ENCODE measurements at places on chromosomes 2 and 18. TPM values are rescaled to one million over a fixed set of nuclear protein-coding genes. Genes with fewer than 3 reads are reported as not detected.

DNA sequence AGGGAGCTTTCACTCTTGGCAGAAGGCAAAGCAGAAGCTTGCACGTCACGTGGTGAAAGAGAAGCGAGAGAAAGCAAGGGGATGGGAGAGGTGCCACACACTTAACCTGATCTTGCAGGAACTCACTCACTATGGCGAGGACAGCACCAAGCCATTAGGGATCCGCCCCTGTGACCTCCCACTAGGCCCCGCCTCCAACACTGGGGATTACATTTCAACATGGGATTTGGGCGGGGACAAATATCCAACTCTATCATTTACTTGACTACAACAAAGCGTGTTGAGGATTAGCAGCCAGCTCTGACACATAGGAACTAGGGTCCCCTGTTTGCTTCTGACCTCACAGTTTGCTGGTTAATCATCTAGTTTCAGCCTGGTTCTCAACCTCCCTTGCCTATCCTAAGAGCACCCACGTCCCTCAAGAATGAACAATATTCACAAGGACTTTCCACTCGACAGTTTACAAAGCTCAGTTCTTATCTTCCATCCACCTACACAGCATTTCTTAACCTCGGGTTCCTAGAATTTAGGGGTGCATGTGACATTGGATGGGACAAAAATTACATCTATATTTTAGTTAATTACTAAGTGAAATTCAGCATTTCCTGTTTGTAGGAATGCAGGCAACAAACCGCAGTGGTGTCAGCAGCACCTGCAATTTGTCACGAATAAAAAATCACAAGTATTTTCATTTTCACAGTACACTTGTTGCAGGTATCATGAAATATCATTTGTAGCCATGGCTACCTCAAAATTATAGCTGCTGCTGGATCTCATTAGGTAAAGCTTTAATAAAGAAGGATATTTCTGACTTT lies 36.0 kb downstream of the LBH start:
- no peak for DNase-seq

CD28 gene
- 0.10 TPM for polyA plus RNA-seq

DNA sequence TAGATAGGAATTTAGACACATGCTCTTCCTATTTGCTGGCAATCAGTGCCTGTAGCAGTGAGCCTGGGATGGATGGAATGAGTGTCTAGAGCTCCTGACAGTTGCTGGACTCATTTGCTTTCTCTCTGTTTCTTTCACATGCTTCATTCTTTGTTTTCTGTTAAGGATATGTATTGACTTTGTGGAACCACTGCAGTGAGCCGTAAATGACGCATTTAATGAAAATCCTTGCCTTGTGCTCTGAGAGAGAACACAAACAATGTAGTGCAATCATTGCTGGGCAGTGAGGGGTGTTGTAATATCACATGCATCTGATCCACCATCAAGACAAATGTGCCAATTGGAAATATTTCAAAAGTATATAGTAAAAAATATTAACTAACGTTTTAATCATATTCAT lies 25.2 kb upstream of the CDH20 start:
- no peak for DNase-seq

ABCG8 gene
- 0.04 TPM for polyA plus RNA-seq

GRCh38 chr2:162484551-162484950 lies 140.6 kb downstream of the GCA start:
- DNase-seq, result no peak

GRCh38 chr18:76621782-76622495 lies 126.9 kb upstream of the ZNF516 start:
- DNase-seq, result peak; percentile 72

DNA sequence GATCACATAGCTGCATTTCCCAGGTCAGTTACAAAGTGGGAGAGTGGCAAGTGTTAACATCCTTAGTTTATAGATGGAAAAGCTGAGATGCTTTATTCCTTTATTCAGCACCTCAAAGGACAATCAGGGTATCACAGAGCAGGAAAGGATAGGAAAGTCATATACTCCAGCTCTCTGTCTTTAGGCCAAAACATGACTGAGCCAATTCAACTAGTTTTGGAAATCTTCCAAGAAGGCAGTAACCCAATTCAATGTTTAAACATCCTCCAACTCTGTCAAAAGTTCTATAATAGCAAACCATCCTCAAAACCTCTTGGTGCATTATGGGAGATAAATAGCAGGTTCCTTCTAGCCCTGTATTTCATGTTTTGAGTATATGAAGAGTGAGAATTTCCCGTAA lies 25.2 kb downstream of the CASP8 start:
- no peak for DNase-seq

M1AP gene
- 0.13 TPM for polyA plus RNA-seq

SPC25 gene
- 11.8 TPM for polyA plus RNA-seq

DNA sequence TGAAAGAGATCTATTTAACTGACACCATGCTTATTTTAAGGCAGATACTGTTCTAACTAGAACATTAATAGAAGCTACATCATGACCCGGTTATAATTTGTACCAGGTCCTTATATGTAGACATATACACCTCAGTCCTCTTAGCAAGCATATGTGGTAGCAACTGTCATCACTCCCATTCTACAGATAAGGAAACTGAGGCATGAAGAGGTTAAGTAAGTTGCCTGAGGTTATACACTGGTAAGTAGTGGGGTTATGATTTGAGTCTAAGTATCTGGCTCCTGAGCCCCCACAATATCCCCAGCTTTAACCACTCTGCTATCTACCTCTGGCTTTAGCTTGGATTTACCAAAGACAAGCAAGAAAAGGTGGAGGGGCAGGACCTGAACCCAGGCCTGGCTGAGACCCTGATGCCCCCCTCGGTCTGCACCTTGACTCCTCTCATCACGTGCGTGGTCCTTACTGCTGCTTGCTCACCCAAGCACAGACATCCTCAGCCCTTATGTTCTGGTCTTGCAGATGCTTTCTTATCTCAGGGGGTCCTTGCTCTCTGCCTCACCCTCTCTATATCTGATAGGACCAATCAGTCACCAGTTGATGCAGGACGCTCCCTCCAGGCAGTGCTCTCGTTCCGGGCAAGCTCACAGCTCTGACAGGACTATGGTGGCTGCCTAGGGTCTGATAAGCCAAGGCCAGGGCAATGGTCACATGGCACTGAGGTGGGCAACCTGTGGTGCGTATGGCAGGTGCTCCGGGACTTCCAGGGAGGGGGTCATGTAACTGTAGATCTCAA lies 4.0 kb downstream of the DYSF start:
- no peak for DNase-seq

INHA gene
- 0.36 TPM for polyA plus RNA-seq

GRCh38 chr18:3207565-3207964 lies 12.2 kb downstream of the MYOM1 start:
- DNase-seq, result peak; percentile 62

DNA sequence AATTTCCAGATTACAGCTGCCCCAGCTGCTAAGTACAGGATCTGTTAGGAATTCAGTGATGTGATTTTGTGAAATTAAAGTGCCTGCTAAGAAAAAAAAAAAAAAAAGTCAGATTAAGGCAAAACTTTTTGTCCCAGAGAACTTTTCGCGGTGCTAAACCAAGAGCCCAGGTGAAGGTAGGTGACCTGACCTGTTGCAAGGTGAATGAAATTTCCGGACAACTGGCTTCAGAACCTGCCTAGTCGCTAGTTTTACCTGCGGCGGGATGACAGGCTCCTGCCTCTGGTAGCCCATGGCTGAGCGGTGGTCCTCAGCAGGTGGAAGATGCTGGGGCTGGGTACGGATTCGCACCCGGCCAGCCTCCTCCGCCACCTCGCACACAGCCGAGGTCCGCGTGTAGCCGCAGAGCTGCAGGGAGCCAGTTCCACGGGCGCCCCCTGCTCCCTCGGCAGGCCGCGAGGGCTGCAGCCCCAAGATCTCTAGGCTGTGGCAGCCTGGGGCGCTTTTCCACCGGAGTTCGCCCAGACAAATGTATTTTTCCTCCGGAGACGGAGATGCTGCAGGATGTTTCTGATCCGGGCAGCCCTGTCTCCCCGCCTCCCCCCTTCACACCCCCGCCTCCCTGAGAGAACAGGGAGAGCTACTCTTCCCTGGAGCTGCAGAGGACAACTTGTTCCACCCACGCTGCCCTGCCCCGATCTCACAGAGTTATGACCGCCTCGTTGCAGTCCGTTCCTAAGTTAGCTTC lies at the start of gene SLC38A11:
SLC38A11 (minus strand) TSS at position 572 of the 748 bp plus-strand sequence; CDS start at position 294, 278 bp downstream.
- peak; percentile 67 for DNase-seq

- peak; percentile 84 for DNase-seq
These were observed 9.8 kb downstream of the TUBB6 start for GRCh38 chr18:12317664-12318333.

GRCh38 chr2:74548900-74549826 lies 4.6 kb downstream of the LOXL3 start:
- DNase-seq, result peak; percentile 90

CYTIP gene
- polyA plus RNA-seq, result not detected

CTIF gene
- 19.6 TPM for polyA plus RNA-seq

UGT1A8 gene
- not detected for polyA plus RNA-seq

DNA sequence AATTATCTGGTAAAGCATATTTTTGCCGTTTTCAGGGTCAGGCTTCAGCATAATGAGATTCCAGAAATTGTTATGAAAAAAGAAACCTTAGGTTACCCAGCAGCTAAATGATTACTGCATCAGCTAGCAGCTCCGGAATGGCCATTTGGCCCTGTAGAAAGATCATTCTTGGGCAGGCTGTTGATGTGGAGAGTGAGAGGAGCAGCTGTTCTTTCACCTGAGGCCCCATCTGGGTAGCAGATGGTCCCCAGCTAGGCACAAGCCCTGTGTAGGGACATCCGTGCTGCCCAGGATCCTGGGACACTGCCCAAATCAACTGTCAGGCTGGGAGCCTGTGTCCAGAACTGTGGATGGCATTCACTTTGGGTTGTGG lies 61.8 kb downstream of the NEDD4L start:
- no peak for DNase-seq

MEIS1 gene
- polyA plus RNA-seq, result 44.4 TPM

DNA sequence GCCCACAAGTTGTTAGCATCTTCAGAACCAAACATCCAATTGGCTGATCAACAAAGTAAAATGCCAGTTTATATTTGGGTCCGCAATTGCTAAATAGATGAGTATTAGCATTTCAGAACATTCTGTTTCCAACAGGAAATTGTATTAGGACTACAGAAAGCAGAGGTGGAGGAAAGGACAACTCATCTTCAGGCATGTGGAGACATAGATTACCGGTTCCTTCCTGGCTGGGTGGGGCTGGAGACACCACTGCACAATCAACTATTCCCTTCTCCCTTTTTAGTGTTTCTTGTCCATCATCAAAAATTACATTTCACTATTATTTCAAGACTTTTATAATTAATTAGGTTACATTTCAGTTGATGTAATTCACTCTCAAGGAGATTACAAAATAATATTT lies 83.8 kb downstream of the ADAM23 start:
- DNase-seq, result no peak

- no peak for DNase-seq
These were observed 39.2 kb downstream of the MYO7B start for GRCh38 chr2:127574656-127575055.

GRCh38 chr2:30373881-30374302 lies 73.2 kb upstream of the LCLAT1 start:
- peak; percentile 91 for DNase-seq

- no peak for DNase-seq
These were observed 84.7 kb upstream of the LRATD1 start for GRCh38 chr2:14547830-14548229.

GRCh38 chr2:235485362-235485761 lies 8.5 kb upstream of the AGAP1 start:
- peak; percentile 17 for DNase-seq

GRCh38 chr2:54360055-54360792 lies 95.9 kb upstream of the SPTBN1 start:
- DNase-seq, result peak; percentile 72

GRCh38 chr2:28582595-28582994 lies 86.7 kb downstream of the PLB1 start:
- DNase-seq, result no peak

SAG gene
- not detected for polyA plus RNA-seq

GRCh38 chr2:28475088-28475595 lies 20.7 kb upstream of the PLB1 start:
- DNase-seq, result no peak

GRCh38 chr2:62257466-62257865 lies 61.6 kb downstream of the B3GNT2 start:
- no peak for DNase-seq

- DNase-seq, result peak; percentile 34
These were observed 608 bp downstream of the PHOSPHO2 start for GRCh38 chr2:169694894-169695260.

- peak; percentile 53 for DNase-seq
These were observed 24.1 kb downstream of the EPB41L3 start for GRCh38 chr18:5519448-5520298.

CRYGC gene
- not detected for polyA plus RNA-seq

PRSS56 gene
- not detected for polyA plus RNA-seq

GRCh38 chr2:133422931-133423351 lies 145.3 kb downstream of the NCKAP5 start:
- peak; percentile 50 for DNase-seq

DNA sequence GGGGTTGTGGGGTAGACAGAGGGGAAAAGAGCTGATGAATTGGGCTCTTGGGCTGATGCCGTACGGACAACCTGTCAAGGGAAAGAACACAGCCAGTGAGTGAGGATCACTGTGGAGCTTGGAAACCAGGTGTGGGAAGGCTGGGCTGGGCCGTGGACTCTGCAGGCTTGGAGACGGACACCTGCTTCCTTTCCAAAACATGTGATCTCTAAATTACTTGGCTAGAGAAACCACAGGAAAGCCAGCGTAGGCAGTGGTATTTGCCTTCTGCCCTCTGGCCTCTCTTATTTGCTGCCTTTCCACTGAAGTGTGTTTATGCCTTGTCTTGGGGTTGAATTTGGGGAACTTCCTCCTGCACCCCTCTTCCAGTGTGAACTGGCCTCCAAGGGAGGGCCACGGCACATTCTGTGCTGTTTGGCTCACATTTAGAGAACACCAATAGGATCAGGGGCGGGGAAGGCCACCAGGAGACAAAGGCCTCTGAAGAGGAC lies 267.7 kb downstream of the PRKCE start:
- DNase-seq, result no peak

DNA sequence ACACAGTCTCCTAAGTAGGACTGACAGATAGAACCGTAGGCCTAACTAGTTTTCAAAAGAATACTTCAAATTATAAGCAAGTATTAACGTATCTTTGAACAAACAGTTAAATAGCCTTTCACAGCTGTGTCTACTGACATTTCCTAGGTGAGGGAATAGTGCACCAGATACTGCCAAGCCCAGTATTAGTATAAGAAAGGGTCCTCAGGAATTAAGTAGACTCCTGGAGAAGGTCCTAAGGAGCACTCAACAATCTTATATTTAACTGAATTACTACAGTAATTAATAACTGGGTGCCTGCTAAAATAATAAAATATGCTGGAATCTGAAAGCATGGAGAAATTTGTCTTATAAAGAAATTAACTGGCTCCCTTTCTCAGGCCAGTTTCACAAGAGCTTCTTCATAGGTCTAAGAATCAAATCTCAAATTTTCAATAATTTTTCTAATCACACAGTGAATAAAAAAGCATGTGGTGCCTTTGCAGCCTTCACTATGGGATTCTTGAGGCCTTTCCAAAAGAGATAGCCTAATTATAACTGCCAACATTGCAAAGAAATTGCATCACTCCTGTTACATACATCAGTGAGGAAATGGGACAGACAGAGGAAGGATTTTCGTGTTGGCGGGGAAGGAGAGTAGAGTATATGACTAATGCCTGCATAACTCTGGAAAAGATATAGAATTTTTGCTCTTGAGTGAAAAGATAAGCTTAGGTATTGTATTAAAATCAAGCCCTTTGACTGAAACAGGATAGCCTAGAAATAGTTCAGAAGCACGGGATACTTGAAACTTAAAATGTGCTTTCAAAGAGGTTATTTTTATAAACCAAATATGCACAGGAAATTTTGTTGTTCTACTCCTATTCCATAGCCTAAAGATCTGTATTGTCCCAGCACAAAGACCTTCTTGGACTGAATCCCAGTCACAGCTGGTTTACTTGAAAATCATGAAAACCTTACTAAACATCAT lies 228.6 kb upstream of the STK17B start:
- peak; percentile 94 for DNase-seq
